ENCODE measurements at places on chromosomes 4 and X. TPM values are rescaled to one million over a fixed set of nuclear protein-coding genes. Genes with fewer than 3 reads are reported as not detected.

Gene MAGEC2
- total RNA-seq: 1.4 TPM

Gene CCSER1
- not detected for total RNA-seq

Gene GALNTL6
- not detected for total RNA-seq

Gene HTN3
- 0.80 TPM for total RNA-seq

Gene TMPRSS11B
- not detected for total RNA-seq

Gene DMRTC1
- total RNA-seq: not detected

Gene OTUD5
- total RNA-seq: 30.0 TPM

Gene CHST7
- total RNA-seq: 0.40 TPM

Gene MAGED4
- 2.8 TPM for total RNA-seq

Gene SSX1
- total RNA-seq: 139 TPM

Gene ADGRG2
- not detected for total RNA-seq

Gene GPAT3
- 121 TPM for total RNA-seq

Gene CCNG2
- total RNA-seq: 8.1 TPM

Gene USP17L12
- total RNA-seq: not detected

Gene EDA
- total RNA-seq: 2.0 TPM

Gene SYP
- total RNA-seq: 0.23 TPM

Gene CSAG1
- 71.6 TPM for total RNA-seq

Gene AKAP4
- total RNA-seq: not detected

Gene ADH1A
- not detected for total RNA-seq

Gene ADH7
- total RNA-seq: not detected

Gene CNGA1
- 0.17 TPM for total RNA-seq

Gene TLR7
- total RNA-seq: not detected

Gene CXorf49
- total RNA-seq: not detected

Gene TMEM47
- 2.3 TPM for total RNA-seq

Gene SRPK3
- total RNA-seq: 0.03 TPM

Gene KIF4A
- total RNA-seq: 30.6 TPM

Gene TBX22
- total RNA-seq: not detected

Gene TCEAL9
- 40.8 TPM for total RNA-seq

Gene CT45A3
- 0.24 TPM for total RNA-seq

Gene CD99L2
- total RNA-seq: 19.0 TPM

Gene SLC9B1
- not detected for total RNA-seq

Gene ARX
- total RNA-seq: 0.03 TPM

Gene CSAG2
- 6.1 TPM for total RNA-seq

Gene TEX11
- not detected for total RNA-seq

Gene FREM3
- total RNA-seq: not detected

All from HT1080 (cell line).